ENCODE measurements at places on chromosomes 5 and 9.

DNA sequence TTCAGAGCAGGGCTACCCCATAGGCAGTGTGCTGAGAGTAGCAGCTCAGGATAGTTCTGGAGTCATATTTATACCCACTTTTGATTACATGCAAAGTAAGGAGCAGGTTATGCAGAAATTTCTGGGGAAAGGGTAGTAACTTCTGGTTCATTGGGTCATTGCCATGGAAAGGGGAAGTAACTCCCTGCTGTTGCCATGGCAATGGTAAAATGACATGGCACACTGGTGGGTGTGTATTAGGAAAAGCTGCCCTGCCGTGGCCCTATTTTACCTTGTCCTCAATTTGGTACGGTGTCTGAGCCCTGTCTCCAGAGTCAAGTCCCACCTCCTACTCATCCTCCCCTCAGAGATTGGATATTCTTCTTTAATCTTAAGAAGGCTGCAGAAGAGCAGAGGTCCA, 526.7 kb upstream of the TYRP1 start:
- DNase-seq: no peak

DNA sequence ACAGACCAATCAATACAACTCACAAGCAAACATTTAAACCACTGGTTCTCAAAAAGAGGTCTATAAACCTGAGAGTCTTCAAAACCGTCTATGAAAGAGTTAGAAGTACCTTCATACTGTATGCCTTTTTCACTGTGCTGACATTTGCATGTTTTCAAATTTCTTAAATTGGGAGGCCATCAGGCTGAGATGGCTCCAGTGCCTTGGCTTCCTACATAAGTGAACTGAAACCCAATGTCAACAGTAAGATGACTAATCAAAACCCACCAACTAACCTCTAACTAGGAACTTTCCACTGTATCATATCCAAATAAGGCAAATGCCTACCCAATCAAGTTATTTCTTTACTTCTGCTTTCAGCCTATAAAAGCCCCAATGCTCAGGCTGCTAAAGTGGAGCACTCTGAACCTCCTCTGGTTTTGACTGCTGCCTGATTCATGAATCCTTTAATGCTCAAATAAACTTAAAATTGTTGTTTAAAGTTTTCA, 35.1 kb downstream of the FAM13B start:
- DNase-seq: no peak

DNA sequence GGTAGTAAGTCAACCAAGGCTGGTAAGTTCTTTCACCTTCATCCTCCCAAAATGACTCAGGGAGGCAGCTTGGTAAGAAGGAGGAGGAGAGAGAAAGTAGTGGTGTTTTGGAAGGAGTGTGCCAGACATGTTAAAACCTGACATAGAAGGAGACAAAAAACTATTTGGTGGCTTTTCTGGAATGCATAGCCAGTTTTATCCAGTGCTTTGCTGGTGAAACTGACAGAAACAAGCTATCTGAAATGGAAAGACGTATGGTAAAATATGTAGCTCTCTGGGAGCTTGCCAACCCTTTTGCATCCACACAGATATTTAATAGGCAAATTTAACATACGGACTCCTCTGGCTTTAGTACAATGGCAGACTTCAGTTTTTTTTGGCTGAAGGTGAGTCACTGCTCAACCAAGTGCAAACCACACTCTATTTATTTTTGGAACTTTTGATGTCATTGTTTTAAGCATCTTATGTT, 45.4 kb downstream of the RAB14 start:
- no peak for DNase-seq

GRCh38 chr5:81980598-81981260, 8.9 kb downstream of the ATG10 start:
- DNase-seq: no peak

GRCh38 chr9:94622087-94622800, 17.1 kb downstream of the FBP1 start:
- DNase-seq: no peak

- DNase-seq: no peak
These were observed 736 bp upstream of the GLDC start for GRCh38 chr9:6646293-6646636.

DNA sequence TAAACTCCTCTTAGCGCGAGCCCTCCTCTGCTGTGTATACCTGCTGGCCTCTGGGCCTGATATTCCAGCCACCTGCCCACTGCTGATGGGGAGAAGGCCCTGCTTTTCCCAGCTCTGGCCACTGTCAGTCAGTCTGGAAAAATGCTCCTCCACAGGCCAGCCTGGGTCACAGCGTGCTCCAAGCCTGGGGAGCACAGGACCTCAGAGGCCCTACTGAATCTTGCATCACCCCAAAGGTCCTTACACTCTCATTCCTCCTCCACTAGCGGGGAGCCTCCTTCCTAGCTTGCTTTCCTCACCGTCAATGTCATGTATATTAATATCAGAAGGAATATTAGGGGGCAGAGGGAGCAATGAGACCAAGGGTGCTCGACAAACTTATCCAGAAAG, 73.7 kb downstream of the SHB start:
- DNase-seq: no peak

DNA sequence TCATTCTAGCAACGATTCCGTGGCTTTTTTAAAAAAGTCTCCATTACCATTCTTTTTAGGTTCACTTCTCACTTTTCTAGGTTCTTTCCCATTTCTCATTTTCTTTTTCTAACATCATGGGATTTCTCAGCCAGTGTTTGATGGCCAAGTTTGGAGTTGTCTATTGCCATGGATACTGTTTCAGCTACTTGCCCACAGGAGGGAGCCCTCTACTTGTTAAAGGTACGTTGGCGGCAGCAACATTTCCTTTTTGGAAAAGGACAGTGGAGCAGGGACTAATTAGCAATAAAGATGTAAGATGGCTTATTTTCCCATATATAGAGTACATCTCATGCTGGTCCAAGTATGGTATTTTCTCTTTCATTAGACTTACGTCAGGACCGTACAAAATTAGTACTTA, 2257.5 kb upstream of the C9orf72 start:
- DNase-seq: no peak

- peak; percentile 95 for DNase-seq
These were observed 122.8 kb upstream of the PITX1 start for GRCh38 chr5:135156715-135157404.

DNA sequence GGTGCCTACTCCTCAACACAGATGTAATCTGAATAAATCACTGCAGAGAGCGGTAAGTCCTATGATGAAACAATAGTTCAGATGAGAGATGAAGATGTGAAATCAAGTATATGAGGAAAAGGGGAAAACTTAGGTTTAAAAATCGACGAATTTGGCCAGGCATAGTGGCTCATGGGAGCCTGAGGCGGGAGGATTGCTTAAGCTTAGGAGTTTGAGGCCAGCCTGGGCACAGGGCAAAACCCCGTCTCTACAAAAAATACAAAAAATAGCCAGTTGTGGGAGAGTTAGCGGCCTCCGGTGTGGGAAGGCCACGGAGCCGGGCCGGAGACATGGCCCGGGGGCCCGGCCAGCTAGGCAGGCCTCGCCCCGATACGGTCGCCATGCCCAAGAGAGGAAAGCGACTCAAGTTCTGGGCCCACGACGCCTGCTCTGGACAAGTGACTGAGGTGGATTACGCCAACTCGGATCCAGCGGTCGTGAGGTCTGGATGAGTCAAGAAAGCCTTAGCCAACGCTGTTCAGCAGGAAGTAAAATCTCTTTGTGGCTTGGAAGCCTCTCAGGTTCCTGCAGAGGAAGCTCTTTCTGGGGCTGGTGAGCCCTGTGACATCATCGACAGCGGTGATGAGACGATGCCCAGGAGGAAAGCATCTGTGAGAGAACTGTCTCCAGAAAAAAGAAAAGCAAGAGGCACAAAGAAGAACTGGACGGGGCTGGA, 62.8 kb upstream of the SUB1 start:
- peak; percentile 72 for DNase-seq

- no peak for DNase-seq
These were observed 32.8 kb downstream of the ARPC5L start for GRCh38 chr9:124894741-124895170.

- DNase-seq: no peak
These were observed 7.4 kb downstream of the ARSK start for GRCh38 chr5:95562282-95562681.

DNA sequence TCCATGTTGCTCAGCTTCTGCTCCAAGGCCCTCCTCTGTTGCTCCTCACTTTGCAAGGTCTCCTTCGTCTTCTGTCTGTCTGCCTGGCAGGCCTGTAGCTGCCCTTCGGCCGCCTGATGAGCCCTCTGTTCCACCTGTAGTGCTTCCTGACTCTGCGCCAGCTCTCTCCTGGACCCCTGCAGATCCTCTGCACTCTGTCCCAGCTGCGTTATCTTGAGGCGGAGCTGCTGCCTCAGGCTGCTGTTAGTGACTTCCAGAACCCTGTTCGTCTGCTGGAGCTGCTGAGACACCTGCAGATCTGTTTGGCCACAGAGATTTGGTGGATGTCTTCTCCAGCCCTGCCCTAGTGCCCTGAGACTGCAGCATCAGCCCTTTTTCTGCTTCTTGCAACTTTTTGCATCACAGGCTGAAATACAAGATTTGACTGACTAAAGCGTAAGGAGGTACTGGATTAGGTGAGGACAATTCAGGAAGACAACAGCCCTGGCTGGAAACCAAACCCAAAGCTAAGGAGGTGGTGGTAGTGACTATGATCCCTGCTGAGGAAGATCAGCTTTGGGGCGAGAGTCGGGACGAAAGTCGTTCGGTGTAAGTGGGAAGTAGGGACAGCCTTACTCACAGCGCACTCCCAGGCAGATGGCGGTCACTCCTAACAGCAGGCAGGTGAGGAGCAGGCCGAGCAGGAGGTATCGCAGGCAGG, 2.1 kb downstream of the CD72 start:
- DNase-seq: no peak

- no peak for DNase-seq
These were observed 5.9 kb downstream of the DBH start for GRCh38 chr9:133641861-133642595.

DNA sequence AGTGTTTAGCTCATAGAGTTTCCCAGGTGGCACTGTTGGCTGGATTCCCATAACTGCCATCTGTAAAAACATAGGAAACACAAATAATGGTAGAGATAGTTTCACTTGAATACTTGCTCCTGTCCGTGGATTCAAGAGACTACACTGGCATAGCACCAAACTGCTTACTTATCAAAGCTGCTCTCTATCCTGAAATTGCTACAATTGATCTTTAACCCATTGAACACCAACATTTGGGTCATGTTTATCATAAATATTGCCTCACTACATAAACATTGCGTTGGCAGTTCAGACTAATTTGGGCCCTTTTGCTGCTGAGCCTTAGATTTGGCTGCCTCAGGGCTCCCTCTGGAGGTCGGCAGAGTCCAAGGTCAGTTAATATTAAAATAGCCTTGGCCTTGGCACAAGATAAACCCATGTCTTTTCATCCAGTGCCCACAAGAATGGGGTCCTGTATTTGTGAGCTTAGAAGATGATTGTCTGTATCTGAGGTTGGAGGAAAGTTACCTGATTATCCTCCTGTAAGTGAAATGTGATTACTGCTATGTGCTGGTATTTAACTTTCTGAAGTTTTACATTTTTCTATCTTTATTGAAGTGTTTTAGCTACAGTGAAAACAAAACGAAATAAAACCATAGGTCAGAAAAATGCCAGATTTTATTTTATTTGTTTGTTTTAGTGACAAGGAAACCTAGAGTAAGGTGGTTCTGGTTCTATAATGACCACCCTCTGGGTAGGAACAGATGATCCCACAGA, 4.0 kb upstream of the RANBP3L start:
- no peak for DNase-seq

DNA sequence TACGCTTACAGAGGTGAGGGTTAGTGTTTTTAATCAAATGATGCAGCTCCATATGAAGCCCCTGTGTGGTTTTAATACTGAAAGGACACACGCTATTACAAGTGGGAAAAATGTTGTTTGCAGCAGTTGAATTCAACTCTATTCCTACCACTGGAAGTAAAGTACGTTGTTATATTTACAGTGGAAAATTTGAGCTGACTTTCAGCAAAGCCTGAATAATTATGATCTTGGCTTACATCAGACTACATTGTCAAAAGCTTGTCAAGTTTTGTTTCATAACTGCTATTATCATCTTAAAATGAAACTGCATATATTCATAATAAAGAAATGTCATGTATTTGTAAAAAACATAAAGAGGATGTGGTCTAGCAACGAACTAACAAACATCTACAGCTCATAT, 818.5 kb downstream of the SEMA5A start:
- no peak for DNase-seq

DNA sequence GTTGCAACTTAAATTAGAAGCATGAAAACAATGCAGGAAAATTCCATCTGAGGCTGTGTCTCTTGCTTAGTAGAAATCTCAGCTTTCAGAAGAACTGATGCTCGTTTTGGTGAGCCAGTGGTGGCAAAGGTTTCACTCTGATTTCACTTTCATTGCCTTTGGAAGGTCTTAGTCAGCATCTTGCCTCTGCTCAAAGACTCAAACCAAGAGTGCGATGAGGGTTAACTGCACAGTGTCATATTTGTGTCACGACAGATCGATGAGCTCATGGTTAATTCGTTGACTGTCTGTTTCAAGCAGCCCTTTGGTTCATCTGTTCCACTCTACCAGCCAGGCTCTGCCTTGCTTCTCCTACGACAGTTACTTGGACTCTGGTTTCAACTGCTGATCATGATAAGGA, 331.3 kb upstream of the KIF2A start:
- no peak for DNase-seq

- DNase-seq: no peak
These were observed 12.6 kb upstream of the PAX5 start for GRCh38 chr9:37046683-37047082.

GRCh38 chr5:16497546-16497945, 31.9 kb upstream of the ZNF622 start:
- no peak for DNase-seq
